HFF-Myc (cell line): ENCODE measurements at places on chromosomes 11 and 22.
A peak's percentile ranks its signal among the peaks of the same experiment; 100 is the strongest.

- no peak for DNase-seq
Observed at GRCh38 chr22:28155808-28156207, 236.8 kb upstream of the PITPNB start.

DNA sequence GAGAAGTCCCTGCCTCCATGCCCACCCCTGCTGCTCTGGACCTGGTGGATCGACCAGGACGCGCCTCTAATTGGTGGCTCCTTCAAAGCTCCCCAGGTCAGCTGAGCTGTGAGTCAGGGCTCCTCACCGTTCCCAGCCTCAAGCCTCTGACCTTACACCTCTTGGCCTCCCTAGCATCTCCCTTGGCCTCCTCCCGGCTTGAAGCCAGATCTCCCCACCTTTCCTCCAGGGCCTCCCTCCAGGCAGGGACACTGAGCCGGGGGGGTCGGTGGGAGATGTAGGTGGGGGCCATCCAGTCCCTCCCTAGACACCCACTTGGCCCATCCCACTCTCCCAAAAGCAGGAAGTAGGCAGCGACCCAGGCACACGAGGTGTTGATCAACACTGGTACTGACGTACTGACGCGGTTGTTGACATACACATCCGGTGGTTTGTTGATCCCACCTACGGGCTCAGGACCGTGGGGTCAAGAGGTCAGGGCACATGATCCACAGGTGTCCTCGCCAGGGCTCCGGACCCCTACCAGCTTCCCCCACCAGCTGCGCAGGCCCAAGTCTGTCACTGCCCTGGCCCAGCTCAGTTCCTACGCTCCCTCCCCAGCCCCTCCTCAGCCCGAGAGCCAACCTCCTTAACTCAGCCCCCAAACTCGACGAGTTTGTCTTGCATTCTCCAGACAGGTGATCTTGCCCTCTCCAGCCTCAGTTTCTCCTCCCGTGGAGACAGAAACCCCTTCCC lies 802 bp downstream of the ATG2A start:
- DNase-seq: peak; percentile 30

DNA sequence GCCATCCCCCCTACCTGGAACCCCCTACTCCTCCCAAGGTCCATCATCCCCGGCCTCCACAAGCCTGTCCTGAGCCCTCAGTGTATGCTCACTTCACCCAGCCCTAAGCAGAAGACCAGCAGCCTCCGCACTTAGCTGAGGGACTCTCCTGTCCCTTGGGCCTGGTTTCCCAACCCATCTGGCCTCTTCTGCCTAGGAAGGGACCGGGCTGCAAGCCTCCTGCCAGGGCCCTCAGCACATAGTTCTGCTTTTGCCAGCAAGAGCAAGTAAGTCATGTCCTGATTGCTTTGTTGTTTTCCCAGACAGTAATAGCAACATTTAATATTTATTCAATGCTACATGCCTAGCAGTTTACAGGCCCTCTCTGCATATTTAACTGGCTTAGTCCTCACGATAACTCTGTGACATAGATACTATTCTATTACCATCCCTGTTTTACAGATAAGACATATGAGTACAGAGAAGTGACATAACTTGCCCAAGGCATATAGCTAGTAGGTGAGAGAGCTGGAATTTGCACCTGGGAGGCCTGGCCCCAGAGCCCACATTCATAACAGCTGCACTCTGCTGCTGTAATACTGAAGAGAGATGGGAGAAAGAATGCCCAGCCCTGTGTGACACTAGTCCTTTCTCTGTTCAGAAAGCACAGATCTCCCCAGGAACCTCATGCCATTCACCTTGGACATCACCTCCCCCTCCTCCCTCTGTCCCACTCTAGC lies 139.2 kb downstream of the PARVA start:
- no peak for DNase-seq

GRCh38 chr11:94856443-94856842 lies 88.3 kb downstream of the AMOTL1 start:
- no peak for DNase-seq

GRCh38 chr11:57111619-57112018 lies 70.1 kb upstream of the LRRC55 start:
- no peak for DNase-seq
